EH (cell line): ENCODE measurements at places on chromosomes 12 and 14.
A peak's percentile ranks its signal among the peaks of the same experiment; 100 is the strongest.

- no peak for DNase-seq
Observed at GRCh38 chr12:110182281-110182680, 58.1 kb downstream of the IFT81 start.

DNA sequence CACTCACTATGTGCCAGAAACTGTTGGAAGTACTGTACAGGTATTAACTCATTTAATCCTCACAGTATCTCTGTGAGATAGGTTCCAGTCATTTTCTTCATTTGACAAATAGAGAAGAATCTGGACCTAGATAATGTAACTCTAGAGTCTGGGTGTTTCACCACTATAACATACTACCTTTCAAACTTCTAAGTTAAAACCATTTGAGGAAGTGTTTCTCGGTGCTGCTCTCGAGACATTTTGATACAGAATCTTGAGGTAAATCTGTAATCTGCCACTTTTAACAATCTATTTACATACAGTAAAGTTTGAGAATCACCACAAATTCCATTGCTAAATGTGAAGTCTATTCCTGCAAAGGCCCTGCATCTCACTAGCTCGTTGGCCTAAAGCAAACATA is 8.8 kb downstream of the OLR1 start:
- DNase-seq = no peak

GRCh38 chr12:3658327-3659163 is 94.4 kb downstream of the CRACR2A start:
- peak; percentile 46 for DNase-seq

DNA sequence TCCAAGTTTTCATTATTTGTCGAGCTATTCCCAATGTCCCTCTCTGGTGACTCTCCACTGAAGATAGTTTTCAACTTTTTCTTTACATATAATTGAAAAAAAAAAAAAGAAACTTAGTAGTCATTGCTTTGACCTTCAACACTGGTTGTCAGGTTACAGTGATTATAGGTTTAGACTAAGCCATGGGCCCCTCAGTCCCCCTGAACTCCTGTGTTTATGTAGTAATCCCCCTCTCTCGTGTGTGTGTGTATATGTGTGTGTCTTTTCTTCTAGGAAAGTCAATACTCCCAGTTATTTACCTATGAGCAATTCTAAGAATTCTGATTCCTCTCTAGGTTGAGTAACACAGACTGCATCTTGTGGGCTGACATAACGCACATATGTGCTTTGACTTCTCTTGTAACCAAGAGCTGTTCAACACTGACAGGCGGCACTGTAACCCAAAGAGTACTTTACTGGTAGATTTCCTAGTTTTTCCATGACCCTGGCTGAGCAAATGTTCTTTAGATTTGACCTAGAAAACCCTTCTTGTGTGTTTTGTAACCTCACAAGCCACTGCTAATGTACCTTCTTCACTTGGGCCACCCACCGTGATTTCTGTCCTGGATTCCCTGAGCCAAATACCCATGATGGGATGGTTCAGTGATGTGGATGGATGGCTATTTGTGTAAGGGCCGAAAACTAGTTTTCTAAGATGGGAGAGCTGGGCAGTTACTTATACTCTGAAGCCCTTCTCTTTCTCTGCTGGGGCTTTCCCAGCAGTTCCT is 15.0 kb upstream of the MANSC4 start:
- no peak for DNase-seq

DNA sequence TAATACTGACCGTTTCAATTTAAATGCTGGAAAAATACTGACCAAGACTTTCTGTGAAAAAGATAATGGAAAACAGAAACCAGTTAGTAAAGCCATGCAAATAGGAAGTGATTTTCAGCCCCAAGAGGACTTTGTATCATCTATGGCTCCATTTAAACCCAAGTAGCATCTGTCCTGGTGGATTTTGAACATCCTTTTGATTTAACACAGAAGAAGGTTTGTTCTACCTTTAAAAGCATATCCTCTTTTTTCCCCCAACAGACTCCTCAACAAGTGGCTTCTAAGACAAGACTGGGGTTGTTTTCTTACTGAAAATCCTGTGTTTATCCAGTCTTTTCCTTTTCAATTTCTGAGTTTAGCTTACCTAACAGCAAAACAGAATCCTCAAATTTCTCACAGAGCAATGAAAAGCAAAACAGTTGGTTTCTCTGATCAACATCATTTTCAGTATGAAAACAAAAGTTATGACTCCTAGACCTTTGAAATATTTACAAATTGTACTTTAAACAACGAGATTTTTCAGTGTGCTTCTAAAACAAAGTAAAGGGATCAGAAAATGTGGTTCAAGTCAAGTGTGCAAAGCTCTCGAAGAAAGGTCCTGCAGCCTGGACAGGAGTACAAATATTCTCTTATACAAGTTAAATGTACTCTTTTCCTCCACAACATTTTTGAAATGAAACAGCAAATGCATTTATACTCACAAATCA is 2.9 kb downstream of the PHLDA1 start:
- peak; percentile 29 for DNase-seq

- no peak for DNase-seq
Observed at GRCh38 chr12:3147260-3147659, 70.1 kb downstream of the TSPAN9 start.

GRCh38 chr12:28507033-28507432 is 316.8 kb downstream of the CCDC91 start:
- peak; percentile 83 for DNase-seq

GRCh38 chr12:70842136-70842535 is 78.4 kb downstream of the PTPRR start:
- DNase-seq = no peak

DNA sequence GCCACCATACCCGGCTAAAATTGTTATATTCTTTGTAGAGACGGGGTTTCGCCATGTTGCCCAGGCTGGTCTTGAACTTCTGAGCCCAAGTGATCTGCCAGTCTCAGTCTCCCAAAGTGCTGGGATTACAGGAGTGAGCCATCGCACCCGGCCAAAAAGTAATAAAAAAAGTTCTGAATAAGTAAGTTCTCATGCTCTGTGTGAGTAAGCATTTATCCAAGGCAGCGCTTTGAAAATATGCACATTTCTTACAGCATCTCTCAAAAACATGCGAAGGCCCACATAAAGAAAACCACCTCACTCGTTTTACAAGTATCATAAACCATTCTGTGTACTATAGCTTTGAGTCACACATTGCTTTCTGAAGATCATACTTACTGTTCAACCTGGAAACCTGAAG is 8.6 kb downstream of the GIT2 start:
- peak; percentile 93 for DNase-seq

DNA sequence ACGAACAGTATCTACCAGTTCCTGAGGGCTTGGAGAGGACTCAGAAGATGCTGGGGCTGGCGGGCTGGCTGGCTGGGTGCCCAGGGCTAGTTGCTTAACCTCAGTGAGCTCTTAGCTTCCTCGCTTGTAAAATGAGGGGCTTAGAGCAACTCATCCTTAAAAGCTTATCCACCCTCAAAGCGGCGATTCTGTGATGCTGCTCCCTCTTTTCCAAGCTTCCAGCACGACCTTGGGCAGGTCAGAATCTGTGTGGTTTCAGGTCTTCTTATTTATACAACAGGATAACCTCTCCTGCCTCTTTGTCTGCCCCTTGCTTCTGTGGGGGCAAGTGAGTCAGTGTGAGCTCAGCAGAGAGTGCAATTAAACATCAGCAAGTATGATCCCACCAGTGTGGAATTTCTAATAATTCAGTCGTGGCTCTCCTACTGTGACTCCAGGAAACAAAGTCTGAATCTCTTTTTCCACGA is 281.8 kb downstream of the KSR2 start:
- DNase-seq = peak; percentile 96

GRCh38 chr12:111409403-111409779 is 3.7 kb downstream of the SH2B3 start:
- peak; percentile 65 for DNase-seq

DNA sequence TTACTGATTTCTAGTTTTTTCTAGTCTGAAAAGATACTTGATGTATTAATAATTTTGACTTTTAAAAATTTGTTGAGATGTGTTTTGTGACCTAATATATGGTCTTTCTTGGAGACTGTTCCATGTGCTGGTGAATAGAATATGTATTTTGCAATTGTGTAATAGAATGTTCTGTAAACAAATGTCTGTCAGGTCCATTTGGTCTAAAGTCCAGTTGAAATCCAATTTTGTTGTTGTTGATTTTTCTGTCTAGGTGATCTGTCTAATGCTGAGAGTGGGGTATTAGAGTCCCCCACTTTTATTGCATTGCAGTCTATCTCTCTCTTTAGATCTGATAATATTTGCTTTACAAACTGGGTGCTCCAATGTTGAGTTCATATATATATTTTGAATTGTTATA is 175.8 kb downstream of the RPAP3 start:
- DNase-seq = no peak

DNA sequence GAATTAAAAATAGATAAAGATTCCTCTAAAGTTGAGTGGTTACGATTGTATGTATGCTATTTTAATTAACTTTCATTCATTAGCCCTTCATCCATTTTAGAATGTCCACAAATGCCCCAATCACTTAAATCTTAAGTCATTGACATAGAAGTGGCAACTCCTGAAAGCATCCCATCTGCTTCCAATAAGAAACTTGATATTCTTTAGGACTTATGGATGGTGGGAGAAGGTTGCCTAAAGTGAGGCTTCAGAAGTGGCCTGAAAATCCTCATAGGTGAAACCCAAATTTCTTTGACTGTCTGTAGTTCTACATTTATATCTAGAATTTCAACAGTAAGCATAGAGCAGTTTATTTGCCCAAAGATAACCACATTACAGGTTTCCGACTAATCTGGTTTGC is 161.7 kb upstream of the HMGA2 start:
- DNase-seq = no peak

- no peak for DNase-seq
Observed at GRCh38 chr12:29528161-29528560, 30.7 kb upstream of the OVCH1 start.

GRCh38 chr12:27309995-27310315 is 22.7 kb upstream of the BMAL2 start:
- DNase-seq = no peak

DNA sequence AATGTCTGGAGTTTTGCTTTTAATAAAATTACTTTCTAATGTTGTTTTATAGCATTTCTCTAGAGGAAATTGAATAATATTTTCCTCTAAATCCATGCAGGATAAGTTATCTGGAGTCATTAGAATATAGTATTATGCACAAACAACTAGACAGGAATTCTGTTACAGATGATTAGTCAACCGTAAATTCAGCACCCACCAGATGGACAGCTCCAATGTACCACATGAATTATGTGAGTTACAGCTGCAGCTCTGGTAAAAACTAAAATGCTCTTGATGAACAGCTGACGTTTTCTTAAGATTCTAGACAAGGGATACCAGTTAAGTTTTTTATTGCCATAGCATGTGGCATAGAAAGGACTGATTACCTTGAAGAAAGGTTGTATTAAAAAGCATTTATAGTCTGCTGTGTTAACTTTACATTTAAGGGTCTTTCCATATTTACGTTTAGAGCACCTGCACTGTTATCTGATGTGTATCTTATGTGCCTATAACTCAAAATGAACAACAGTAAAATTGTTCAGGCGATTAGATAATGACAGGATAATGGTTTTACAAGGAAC is 321.4 kb upstream of the LRFN5 start:
- peak; percentile 6 for DNase-seq

DNA sequence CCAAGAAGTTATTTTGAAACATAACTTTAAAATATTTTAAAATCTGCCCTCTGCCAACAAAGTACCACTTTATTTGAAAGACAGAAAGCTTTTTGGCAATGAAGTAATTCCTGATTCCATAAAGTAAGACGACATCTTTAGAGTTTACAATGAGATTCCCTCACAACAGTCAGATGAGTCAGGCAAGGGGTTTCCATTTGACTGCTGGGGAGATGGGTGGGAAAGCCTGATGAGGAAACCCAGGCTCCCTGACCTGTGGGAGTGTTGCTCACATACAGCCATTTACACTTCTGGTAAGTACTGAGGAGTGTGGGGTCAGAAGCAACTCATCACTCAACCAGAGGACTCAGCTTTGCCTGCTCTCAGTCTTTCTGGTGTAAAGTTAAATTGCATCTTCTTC is 10.2 kb downstream of the KITLG start:
- DNase-seq = peak; percentile 67

DNA sequence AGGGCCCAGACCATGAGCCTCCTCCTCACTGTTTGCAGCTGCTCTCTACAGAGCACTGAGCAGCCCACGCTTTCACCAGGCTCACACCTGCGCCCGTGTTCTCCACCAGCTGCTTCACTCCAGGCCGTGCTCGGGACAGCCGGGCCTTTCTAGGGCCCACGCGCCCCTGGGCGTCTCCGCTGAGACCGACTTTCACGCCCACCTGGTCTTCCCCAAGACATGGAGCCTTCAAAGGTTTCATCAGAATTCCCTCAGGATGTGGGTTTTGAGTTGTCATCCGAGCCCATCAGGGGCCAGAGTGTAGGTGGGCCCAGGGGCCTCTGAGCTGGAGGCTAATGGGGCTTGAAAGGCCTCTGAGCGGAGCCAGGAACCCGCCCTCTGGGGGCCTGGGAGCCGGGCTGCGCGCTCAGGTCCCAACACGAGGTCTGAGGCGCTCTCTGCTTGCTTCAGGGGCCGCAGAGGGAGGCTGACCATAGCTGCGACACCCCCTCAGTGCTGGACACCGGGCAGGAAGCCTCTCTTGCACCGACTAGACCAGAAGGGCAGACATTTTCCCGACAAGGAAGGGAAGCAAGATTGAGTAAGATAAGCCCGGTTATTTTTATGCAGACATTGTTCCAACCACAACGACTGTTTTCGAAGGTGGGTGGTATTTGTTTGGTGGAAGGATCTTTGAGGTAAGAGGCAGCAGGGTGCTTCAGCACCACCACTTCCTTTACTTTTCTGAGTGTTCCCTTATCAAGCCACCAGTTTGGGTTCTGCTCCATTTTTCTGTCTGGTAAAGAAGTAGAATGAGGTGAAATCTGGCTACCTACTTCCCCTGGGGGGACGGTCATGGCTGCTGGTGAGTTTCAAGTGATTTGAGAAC is 125.0 kb upstream of the FUT8 start:
- no peak for DNase-seq

GRCh38 chr12:6866920-6867412 is 365 bp upstream of the TPI1 start:
- DNase-seq = no peak

- no peak for DNase-seq
Observed at GRCh38 chr14:68668531-68668930, 124.3 kb downstream of the ZFP36L1 start.

GRCh38 chr14:99791476-99792209 is 1.6 kb upstream of the EML1 start:
- DNase-seq = peak; percentile 20

DNA sequence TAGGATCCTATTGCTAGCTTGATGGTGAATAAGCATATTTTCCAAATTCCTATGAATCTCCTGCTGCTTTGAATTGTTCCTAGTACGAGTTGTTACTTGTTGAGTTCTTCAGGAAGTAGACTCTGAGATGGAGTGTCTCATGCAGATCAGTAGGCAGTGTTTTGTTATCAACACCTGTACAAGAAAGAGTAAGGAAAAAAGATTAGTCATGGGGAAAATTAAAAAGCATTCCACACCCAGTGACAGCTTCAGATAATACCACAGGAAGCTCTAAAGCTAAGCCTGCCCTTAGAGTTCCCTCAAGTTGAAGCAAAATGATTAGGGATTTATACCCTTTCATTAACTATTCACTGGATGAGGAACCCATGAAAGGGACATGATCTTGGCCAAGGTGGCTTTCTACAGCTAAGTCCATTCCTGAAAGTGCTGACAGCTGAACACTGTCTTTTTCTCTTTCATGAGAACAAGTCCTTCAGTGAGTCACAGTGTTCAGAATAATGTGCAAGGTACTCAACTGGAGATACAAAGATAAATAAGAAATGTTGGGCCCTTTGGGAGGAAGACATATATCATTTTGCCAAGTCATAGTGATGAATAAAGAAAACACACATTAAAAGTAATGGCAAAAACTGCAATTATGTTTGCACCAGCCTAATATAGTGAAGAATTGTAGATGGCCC is 49.1 kb downstream of the CCER1 start:
- DNase-seq = peak; percentile 58
